ENCODE measurements at places on chromosomes 2 and 18.

DNA sequence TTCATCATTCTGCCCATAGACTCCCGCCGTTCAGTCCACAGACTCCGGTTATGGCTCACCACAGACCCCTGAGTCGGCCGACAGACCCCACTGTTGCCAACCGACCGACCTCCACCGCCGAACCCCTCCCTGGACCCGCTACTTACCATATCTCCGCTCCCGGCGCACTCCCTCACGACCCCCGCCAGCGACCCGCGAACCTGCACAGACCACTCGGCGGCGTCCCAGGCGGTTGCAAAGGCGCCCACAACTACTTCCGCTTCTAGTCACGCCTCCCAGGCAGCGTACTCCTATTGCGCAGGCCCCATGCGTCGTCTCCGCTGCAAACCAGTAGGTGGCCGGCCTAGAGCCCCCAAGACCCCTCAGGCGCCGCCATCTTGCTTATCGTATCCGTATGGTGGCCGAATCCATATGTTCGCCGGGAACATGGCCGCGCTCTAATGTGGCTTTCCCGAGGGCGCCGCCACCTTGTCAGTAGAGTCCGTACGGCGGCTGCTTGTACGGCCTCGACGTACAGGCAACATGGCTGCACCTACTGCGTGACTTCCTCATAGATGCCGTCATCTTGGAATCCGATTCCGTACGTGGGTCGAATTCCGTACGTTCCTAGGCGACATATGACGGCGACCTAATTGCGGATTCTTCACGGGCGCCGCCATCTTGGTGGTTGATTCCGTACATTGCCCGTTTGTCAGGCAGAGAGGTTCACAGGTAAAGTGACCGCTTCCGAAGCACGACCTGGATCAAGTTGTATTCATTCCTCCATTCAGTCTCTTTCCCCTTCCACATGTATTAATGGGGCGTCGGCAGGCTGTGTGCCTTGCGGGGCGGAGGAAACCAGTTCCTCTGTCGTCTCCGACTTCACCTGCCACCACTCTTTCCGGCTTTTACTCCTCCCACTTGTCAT, at the start of gene CXXC1:
CXXC1 (minus strand) TSS at position 252 of the 907 bp plus-strand sequence; CDS start at position 149, 103 bp downstream.
- peak; percentile 100 for DNase-seq

GRCh38 chr2:128732976-128733431, 414.3 kb upstream of the HS6ST1 start:
- DNase-seq, result no peak

DNA sequence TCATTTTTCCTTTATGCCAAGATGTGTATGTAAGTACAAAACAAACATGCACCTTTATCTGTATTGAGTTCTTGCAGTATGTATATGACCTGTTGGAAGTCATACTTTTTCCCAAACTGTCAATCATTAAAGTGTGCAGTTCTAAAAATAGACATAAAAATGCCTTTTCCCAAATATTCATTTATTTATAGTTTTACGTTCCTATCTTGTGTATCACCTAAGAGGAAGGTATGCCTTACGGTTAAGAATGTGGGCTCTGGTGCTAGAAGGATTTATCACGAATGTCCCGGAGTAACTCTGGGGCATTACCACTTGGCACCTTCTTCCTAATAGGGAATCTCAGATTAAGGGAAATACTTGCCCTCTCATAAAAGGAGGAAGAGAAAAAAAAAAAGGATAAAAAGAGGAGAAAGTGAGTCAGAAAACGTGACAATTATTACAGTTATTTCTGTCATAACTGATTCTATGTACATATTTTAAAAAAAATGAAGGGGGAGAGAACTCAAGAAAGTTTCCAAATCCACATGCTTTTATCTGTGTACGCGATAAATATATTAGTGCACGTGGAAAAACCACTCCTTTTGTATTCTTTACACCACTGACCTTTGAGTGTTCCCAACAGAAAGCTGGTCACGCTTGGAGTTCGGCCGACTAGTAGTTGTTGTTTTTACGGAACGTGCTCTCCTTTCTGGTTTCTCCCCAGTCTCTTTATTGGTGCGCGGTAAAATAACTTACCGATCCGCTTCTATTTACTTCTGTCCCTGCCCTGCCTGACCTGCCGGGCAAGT, 721 bp downstream of the MCEE start:
- no peak for DNase-seq

DNA sequence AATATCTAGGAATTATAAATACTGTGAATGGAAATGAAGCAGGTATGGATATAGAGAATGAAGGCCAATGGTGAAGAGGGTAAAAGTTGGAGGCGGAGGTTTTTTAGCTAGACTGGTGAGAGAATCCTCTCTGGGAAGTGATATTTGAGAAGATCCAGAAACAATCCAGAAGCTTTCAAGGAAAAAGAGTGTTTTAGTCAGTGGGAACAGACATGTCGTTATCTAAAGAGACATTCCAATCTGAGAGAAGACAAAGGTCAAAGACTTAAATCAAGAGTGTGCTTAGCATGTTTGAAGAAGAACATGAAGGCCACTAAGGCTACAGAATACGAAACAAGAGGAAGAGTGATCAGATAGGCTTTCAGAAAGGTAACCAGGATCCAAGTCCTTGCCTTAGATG, 211.0 kb downstream of the MBD5 start:
- DNase-seq, result no peak
